Cardiac muscle cell (in vitro differentiated cells and primary cell): ENCODE measurements at places on chromosomes 4 and X. TPM values are rescaled to one million over a fixed set of nuclear protein-coding genes. Genes with fewer than 3 reads are reported as not detected.

Gene VCX2
- not detected in 2 replicates for total RNA-seq

Gene PALLD
- total RNA-seq: 131 and 178 TPM in 2 replicates

DNA sequence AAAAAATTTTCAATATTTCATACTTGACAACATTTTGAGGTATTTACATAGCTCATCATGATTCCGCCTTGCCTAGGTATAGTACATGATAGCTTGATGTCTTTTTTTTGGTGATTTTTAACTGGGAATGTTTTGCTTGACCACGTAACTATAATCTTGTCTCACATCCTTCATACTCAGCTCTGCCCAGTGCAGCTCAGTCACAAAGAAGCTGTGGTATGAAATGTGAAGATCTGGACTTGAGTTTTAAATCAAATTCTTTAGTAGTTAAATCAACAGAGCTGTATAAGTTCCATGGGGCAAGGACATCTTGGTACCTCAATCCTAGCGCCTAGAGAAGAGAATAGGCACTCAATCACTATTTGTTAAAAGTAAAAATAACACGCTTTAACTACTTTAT is 276.3 kb upstream of the DKK2 start:
- DNase-seq: no peak
- no peaks in the 10 kb centered on the region for H3K27me3 ChIP-seq
- H3K4me3 ChIP-seq: no peak overlapping the region
- no peaks in the 10 kb centered on the region for H3K36me3 ChIP-seq

Gene CLIC2
- total RNA-seq: 0.06 TPM in 1 of 2 replicates, not detected in the other

Gene CFAP47
- 0.28 and 0.66 TPM in 2 replicates for total RNA-seq

DNA sequence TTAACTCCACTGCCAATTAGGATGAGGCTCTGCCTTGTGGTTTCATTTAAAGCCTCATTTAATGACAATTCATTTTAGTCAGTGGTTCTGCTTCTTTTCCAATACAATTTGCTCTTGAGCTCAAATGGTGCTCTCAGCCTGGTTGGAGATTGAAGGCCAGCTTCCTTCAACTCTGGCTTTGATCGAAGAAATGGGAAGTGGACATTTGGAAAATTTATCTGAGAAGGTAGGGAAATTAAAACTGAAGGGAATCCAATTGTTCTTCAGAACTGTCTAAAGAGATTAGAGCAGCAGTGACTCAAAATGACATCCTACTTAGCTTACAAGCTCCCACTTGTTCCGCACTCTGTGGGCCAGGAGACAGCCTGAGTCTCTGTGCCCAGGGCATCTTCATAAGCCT is 206.8 kb downstream of the SMARCA1 start:
- no peak overlapping the region for H3K4me3 ChIP-seq
- H3K4me1 ChIP-seq: no peaks in the 10 kb centered on the region
- no peaks in the 10 kb centered on the region for H3K36me3 ChIP-seq
- H3K27me3 ChIP-seq: no peaks in the 10 kb centered on the region
- no peak for DNase-seq

Gene HERC3
- 25.6 and 29.4 TPM in 2 replicates for total RNA-seq

DNA sequence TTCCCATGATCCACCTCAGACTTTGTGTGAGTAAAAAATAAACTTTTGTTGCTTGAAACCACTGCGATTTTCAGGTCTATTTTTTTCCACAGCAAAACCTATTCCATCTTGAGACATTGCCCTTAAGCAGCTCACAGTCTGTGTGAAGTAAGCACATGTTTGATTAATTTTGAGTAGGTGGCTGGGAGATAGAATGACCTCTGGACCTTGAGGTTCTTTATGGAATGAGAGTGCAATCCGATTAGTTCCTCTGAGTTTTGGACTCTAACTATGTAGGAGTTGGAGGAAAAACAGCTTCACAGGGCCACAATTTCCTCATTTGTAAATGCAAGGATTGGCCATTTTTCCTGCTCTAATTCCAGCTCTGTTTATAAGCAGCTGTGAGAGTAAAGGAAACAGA is 234.1 kb upstream of the IGFBP7 start:
- H3K27me3 ChIP-seq: no peaks in the 10 kb centered on the region
- H3K4me1 ChIP-seq: no peaks in the 10 kb centered on the region
- H3K4me3 ChIP-seq: no peak overlapping the region
- H3K27ac ChIP-seq: no peak overlapping the region
- no peak for DNase-seq
- no peaks in the 10 kb centered on the region for H3K36me3 ChIP-seq
